ENCODE measurements at places on chromosomes 4 and X.

DNA sequence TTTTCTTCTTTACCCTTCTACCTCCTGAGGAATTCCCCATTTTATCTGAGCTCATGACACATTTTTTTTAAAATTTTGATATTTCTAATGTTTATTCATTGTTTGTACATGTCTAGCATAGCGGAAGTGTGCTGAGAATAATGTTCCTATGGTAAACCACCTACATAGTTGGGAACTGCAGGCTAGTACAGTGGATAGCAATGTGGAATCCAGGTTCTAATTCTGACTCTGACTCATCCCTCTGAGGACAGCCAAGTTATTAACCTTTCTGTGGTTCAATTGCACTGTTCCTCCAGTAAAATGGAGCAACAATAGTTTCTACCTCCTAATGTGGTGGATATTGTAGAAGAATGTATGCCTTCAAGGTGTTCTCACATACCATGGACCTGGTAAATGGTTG lies 20.6 kb upstream of the APELA start:
- no peak for DNase-seq

GRCh38 chrX:45056428-45057145 lies 144.1 kb downstream of the DIPK2B start:
- DNase-seq, result no peak

DNA sequence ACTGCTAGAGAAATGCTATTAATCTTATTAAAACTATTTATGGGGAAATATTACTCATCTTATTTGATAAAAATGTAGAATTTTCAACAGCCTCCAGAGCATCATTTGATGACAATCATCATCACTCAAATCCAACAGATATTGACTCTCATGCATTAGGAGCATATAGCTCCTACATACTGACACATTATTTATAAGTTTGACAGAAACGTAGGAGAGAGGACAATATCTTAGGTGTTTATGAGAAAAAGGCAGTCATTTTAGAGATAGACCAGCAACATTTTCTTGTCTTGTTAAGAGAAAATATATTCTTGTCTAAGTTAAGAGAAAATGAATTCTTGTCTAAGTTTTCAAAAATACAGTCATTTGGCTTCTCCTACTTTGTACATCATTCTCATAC lies 2550.2 kb downstream of the PCDH7 start:
- DNase-seq, result no peak

GRCh38 chr4:6641164-6641970 lies 882 bp downstream of the MRFAP1 start:
- peak; percentile 34 for DNase-seq

DNA sequence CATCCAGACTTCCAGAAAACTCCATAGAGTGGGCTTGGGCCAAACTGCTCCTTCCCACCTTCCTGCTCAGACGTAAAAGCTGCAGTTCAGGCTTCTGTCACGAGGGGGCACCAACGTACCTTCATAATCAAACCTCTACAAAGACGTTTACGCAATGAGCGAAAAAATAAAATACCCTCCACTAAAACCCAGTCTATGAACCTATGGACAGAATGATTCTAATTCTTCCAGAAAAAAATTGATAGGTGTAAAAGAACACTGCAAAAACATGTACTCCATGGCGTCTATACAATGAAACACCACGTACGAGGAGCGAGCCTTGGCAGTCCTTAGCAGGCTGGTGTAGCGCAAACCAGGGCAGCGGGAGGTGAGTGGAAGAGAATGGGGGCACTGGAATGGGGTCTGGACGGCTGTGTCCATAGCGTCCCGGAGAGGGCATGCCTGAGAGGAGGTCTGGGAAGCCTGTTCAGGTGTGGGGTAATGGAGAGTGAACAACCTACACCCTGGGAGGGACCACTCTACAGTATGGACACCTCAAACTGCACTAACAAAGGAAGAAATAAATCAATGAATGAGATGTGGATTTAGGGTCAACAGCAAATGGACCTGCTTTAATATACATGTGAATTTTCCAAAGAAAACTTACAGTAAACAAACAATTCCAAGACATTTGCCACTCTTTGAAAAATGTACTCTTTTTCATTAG lies 14.4 kb upstream of the RAB40A start:
- DNase-seq, result peak; percentile 40

DNA sequence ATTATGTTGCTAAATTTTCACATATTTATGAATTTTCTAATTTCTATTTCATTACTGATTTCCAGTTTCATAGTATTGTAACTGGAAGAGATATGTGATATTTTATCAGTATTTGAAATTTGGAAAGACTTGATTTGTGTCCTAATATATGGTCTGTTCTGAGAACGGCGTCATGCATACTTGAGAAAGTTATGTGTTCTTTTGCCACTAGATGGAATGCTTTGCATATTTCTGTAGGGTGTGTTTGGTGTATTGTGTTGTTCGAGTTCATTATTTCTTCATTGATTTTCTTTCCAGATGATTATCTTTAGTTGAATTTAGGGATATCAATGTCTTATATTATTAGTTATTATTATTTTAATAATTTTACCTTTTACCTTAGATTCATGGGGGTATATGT lies 110.6 kb upstream of the ITM2A start:
- DNase-seq, result no peak

DNA sequence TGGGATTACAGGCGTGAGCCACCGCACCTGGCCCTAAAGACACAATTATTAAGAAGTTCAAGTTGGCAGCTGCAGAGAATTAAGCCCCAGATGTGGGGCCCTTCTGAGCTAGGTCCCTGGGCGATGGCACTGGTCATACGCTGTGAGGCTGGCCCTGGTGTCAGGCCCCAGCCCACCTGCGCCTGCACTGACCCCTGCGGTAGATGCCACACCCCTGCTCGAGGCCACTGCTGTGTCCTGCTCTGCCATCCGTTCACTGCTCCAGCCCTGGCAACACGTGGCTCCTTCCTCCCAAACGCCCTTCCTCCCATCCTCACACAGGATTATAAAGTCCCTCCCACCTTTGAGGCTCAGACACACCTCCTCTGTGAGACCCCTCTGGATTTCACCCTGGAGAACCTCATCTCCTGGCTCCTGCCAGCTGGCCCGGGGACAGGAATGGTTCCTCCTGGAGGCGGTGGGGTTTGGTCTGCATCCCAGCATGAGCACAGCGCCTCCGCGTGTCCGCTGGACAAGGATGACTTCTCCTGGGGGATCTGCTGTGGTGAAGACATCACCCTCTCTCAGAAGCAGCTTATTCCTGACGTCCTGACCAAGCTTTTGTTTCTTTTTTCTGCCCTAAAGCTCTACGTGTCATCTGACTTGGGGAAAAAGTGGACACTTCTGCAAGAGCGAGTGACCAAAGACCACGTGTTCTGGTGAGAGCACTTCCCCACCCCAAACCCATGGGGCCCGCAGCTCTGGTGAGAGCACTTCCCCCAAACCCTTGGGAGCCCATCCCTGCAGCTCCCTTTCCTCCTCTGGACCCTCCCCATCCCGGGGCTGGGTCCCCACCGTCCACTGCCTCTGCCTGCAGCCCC lies 219.0 kb upstream of the PSAPL1 start:
- DNase-seq, result no peak

GRCh38 chrX:72110051-72110875 lies 21.5 kb downstream of the RTL5 start:
- no peak for DNase-seq

DNA sequence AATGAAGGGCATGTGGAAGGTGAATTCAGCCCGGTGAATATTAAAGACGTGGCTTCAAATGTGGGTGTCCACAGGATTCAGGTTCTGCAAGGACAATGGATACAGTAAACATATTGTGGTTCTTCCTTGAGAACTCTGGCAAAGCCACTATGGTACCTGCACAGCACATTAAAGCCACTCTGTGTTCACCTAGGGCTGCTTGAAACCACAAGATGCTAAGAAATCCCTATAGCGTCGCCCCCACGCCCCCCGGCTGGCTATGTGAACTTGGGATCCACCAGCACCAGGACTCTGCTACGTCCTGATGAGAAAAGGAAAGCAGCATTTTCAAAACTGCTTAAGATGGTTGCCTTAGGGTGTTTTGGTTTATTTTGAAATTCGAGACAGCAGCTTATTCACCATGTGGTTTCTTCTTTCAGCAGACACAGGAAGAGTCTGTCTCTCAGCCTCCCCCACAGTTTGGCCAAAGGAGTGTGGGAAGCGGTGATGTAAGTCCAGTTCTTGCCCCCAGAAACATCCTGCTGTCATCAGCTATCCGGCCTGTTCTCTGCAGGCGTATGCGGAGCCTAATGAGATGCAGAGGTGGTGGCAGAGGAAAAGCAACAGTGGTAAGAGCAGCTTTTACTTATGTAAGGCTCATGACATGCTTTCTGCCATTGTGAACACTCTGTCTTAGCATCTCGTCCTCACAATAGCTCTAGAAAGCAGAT lies 111.5 kb downstream of the AFAP1 start:
- DNase-seq, result peak; percentile 56

DNA sequence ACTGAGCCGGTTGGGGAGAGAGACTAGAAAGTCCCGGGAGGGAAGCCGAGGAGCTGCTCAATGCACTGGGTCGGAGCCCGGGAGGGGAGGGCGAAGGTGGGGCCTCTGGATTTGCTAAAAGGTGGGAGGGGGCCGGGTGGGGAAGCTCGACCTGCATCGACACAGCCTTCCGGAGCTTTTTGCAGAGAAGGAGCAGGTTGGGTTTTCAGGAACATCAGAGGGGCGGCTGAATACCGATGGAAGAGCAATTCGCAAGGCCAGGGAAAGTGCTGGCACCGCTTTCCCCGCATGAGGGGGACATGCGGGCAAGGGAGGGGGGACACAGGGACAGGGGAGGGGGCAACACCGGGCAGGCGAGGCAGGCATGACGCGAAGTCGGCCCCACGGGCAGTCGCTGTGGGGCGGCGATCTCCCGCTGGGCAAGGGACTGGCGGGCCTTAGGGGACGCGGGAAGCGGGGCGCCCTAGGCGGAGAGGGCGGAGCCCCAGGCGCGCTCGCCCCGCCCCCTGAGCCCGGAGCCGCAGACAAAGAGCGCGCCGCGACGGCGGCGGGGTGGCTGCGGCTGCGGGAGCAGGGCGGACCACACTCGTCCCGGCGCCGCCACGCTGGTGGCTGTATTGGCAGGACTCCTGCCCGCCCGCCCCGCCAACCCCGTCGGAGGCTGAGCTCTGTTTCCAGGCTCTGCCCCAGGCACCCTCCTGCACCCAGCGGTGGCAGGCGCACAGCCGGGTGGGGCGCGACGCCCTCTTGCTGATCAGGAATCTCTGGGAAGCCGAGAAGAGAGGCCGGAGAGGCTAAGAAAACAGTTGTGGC lies 11.6 kb downstream of the PDZD4 start:
- DNase-seq, result peak; percentile 39

GRCh38 chr4:113745711-113746110 lies 15.8 kb downstream of the CAMK2D start:
- no peak for DNase-seq

- no peak for DNase-seq
Measured at GRCh38 chrX:2709556-2709955, 18.5 kb downstream of the CD99 start.

- DNase-seq, result no peak
Measured at GRCh38 chr4:116882503-116882902, 202.9 kb downstream of the TRAM1L1 start.

- no peak for DNase-seq
Measured at GRCh38 chr4:185054886-185055285, 36.6 kb downstream of the HELT start.

- no peak for DNase-seq
Measured at GRCh38 chr4:178970433-178971140, 1528.3 kb upstream of the AGA start.

GRCh38 chr4:75512386-75513211 lies 1.6 kb downstream of the RCHY1 start:
- no peak for DNase-seq

GRCh38 chr4:173088144-173088543 lies 80.5 kb upstream of the GALNT7 start:
- DNase-seq, result no peak

DNA sequence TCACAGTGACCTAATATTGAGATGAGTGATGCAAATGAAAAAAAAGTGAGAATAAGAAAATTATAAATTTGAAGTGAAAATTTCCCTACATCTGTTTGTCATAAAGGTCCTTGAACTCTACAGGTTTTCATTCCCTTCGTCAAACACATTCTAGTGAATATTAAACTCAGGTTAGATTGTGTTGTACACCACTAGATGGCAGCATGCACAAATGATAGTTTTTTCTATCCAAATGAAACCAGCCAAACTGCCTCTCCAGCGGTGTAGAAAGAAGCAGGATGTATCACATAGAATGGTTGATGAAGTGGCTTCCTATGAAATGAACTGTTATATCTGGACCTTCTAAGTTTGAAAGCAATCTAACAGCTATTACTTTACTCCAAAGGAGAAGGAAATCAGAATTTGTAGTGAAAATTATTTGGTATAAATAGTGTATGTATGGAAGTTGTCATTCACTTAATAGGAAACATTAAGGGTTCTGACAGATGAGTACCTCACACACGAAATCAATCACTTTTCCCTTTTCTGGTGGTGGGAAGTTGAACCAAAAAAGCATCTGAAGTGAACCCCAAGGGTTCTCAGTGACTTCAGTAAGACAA lies 382.7 kb downstream of the UNC5C start:
- DNase-seq, result no peak

GRCh38 chr4:8400632-8401325 lies 39.7 kb downstream of the ACOX3 start:
- DNase-seq, result no peak

DNA sequence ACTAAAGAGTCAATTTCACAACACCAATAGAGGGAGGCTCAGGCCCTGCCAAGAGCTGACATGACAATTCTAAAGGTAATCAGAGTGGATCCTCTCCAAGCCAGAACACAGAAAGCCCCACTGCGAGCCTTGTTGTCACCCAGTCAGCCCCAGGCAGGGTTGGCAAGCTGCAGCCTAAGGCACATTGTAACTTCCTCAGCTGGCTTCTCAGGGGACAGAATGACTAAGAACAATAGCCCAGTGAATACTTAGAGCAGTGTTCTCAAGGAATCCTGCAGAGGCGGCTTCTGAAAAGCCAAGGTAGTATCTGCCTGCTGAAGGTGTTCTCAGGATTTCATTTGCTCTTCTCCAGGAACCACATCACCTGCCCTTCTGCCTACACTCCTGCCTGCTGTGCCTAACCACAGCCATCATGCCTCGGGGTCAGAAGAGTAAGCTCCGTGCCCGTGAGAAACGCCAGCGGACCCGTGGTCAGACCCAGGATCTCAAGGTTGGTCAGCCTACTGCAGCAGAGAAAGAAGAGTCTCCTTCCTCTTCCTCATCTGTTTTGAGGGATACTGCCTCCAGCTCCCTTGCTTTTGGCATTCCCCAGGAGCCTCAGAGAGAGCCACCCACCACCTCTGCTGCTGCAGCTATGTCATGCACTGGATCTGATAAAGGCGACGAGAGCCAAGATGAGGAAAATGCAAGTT lies at the start of gene MAGEB4:
MAGEB4 (plus strand) TSS at position 277 of the 692 bp plus-strand sequence; CDS start at position 413, 136 bp downstream.
- no peak for DNase-seq

- no peak for DNase-seq
Measured at GRCh38 chrX:23901060-23901459, 6.7 kb downstream of the APOO start.

- no peak for DNase-seq
Measured at GRCh38 chr4:13411942-13412341, 72.2 kb downstream of the RAB28 start.

GRCh38 chr4:128868758-128869157 lies 59.3 kb downstream of the JADE1 start:
- DNase-seq, result no peak

Data from activated effector memory CD4-positive, alpha-beta T cell treated with Interleukin-2 at 50 U/mL for 16 hours (primary cell).